Right cardiac atrium (tissue), 5 donors: ENCODE measurements at places on chromosomes 3 and 15. TPM values are rescaled to one million over a fixed set of nuclear protein-coding genes. Genes with fewer than 3 reads are reported as not detected.

Gene FGF7
- total RNA-seq: 29.0 TPM

- DNase-seq: no peak
Observed at GRCh38 chr3:127443581-127444375, 146.8 kb downstream of the TPRA1 start.

Gene THBS1
- 462 TPM for total RNA-seq

- no peak for DNase-seq
Observed at GRCh38 chr3:33075995-33076394, 21.0 kb downstream of the GLB1 start.

DNA sequence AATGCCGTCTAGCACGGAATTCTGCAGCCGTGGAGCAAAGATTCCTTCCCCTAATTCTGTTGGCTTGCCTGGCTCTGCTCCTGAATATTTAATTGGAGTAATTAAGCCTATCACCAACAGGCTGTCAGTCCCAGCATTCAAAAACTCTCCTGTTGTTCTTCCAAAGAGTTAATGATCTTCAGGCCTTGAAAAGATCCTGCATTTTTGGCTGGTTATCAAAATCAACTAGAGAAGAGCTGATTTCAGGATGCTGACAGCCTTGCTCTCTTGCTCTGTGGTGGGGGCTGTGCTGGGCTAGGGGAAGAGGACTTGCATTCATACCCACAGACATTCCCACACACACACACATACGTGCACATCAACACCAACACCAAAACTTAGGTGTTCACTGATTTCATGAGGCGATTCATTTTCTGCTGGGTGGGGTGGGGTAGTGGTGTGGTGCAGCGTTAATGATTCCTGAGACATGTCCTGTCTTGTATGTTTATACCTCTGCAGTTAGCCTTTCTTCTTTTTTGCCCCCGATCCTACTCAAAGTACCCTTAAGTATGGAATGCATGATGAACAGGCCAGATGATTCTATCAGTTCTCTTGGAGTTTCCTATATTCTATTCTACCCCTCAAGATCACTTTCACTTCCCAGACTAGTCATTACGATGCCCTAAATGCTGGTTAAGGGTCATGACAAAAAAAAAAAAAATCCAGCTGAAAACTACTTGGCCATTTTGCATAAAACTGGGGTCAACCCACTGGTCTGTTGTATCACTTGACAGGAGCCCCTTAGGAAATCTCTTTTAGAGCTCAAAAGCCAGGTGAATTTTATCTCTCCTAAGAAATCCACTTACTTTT, 42.3 kb downstream of the CPN2 start:
- DNase-seq: no peak
